ENCODE measurements at places on chromosomes 4 and X.
A peak's percentile ranks its signal among the peaks of the same experiment; 100 is the strongest.

DNA sequence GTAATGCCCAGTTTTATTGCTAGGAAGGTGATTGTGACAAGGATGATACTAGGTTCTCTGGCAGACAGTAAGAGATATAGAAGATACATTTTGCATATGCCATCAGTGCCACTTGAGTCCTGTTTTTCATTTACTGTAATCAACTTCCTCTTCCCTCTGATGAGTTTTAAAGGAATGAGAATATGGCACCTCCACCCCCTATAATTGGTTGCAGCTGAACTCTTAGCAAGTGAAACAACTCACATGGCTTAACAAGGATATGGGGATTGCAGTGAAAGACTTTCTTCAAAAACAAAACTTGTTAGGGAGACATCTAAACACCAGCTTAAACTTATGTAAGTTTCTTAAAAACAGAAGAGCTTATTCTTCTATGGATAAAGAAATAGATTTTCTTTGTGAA lies 90.0 kb downstream of the AREG start:
- DNase-seq = peak; percentile 22

GRCh38 chrX:150581093-150581775 lies 12.8 kb downstream of the MTM1 start:
- DNase-seq = peak; percentile 76

DNA sequence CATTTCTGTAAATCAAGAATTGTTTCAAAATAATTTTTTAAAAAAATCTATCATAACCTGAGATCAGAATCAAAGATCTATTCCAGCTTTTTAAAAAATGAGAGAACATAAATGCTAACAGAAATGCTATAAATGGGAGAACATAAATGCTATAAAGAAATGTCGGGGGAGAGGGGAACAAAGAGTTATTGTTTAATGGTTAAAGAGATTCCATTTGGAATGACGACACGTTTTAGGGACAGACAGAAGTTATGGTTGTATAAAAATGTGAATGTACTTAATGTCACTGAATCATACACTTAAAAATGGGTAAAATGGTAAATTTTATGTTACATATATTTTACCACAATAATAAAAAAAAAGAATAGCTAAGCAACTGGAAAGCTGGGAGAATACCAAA lies 127.1 kb downstream of the ATRX start:
- no peak for DNase-seq

DNA sequence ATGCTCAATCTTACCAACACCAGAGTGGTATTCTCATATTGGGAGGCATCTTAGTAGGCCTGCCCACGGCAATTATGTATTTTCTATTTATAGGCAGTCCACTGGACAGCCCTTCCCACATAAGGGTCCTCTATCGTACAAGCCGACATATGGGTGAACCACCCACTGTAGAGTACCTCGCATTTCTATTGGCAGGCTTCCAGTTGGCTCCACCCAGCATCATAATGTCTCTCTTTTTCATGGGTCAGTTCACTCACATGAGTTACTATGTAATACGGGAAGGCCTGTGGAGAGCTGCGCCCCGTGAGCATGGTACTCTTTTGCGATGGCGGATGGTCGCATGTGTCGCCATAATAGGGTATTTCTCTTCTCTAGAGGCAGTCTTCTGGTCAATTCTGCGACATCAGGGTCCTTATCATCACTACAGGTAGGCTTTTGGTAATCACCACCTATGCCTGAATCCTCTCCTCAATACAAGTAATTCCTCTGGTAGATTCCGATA lies 29.4 kb upstream of the FOXR2 start:
- no peak for DNase-seq

DNA sequence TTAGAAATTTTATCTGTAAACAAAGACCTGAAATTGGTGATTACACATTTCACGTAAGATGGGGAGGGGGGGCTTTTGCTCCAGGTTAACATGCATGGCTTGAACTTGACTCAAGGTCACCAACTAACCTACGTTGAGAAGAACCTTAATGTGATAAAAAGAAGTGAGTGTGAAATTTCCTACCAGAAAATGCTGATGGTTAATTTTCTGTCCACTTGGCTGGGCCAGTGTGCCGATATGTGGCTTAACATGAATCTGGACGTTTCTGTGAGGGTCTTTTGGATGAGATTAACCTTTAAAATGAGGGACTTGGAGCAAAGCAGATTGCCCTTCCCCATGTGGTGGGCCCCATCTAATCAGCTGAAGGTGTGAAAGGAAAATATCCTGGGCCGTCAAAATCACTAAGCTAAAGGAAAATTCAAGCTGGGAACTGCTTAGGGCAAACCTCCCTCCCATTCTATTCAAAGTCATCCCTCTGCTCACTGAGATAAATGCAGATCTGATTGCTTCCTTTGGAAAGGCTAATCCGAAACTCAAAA lies 107.3 kb upstream of the ENPP6 start:
- no peak for DNase-seq

DNA sequence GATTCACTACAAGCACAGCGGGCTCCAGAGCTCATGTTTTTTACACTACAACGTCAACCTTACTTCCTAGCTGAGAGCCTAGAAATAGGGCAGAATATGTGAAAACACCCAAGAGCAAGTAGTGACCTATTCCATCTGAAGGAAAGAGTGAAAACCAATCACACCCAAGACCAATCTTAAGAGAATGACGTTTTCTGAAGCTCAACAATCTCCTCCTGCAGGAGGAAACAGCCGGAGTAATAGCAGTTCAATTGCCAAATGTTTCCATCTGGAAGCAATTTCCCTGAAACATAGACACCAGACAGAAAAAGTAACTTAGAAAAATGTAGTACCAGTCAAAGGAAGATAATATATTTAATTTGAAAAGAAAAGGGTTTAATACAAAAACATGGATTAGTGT lies 142.4 kb downstream of the ANXA5 start:
- DNase-seq = peak; percentile 72

DNA sequence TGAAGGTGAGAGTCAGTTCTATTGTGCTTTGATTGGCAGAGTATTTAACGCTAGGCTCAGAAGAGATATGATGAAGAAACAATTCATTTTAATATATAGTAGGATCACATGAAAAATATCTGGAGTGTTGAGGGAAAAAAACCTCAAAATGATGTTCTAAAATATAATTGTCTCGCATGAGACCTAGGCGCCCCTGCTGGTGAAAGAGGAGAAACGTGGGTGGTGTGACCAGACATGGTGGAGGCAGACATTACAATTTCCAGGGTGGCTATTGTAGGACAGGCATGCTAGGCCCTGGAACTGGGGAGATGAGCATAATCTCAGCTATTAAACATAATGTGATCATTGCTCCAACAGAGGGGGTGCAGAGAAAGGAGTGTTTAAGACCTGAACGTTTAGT lies 210.0 kb downstream of the HS3ST1 start:
- no peak for DNase-seq

GRCh38 chr4:140811429-140811828 lies 55.2 kb upstream of the TBC1D9 start:
- no peak for DNase-seq

DNA sequence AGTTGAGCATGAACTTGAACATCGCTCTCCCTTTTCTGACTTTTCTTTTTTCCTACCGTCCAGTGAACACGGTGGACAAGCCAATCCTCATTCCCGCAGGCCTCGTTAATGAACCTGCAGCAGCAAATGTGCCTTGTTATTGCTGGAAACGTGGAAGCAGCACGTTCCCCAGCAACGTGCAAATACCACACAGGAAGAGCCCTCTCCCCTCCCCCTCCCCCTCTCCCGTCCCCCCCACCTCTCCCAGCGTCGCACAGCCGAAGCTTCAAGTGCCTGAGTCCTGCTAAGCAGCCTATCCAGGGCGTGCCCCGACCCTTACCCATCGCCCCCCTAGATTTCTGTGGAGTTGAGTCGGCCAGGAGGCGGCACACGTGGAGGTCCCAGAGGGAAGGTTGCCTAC lies 219.9 kb downstream of the BCOR start:
- DNase-seq = no peak

GRCh38 chr4:105631818-105632400 lies 76.6 kb downstream of the INTS12 start:
- DNase-seq = no peak

DNA sequence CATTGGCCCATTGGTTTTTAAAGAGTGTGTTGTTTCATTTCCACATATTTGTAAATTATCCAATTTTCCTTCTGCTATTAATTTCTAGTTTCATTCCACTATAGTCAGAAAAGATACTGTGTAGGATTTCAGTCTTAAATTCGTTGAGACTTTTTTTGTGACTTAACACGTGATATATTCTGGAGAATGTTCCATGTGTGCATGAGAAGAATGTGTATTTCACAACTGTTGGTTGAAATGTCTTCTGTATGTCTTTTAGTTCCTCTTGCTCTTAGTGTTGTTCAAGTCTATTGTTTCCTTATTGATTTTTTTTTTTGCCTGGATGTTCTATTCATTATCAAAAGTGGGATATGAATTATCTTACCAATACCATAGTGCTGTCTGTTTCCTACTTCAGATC lies 606.9 kb downstream of the RPA4 start:
- DNase-seq = no peak

DNA sequence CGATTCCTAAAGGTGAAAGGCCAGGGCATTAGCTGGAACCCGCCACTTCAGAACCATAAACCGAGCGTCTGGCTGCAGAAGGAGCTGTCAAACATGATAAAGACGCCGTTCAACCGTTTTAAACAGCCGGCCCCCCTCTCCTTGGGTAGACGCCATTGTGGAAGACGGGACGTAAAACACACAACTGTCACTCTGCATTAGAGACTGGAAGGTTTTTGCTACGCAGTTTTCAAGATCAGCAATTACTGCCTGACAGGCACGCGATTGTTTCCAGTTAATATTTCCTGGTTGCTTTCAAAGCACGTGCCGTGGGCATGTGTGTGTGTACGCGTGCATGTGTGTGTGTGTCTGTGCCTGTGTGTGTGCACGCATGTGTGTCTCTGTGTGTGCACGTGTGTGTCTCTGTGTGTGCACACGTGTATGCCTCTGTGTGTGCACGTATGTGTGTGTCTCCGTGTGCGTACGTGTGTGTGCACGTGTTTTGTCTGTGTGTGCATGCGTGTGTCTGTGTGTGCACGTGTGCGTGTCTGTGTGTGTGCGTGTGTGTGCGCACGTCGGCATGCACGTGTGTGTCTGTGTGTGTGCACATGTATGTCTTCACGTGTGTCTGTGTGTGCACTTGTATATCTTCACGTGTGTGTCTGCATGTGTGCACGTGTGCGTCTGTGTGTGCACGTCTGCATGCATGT lies 48.8 kb downstream of the SHOX start:
- no peak for DNase-seq

GRCh38 chrX:12174358-12174757 lies 36.1 kb downstream of the FRMPD4 start:
- no peak for DNase-seq

DNA sequence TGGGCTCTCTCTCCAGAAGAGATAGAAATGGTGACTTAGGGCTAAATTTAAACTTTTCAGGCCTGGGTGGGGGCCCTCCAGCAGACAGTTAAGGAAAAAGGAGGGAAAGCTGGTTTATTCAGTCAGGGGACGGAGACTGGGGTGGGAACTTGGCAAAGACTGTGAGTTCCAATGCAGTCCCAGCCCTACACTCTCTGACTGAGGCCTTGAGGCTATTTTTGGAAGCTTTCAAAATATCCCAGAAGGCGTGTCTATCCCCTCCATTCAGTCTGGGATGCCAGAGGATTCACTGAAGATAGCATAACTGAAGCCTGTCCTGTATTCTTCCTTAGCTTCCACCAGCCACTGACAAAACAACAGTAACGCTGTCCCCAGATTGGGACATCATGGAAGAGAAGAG lies 32.1 kb upstream of the MSN start:
- DNase-seq = peak; percentile 43

DNA sequence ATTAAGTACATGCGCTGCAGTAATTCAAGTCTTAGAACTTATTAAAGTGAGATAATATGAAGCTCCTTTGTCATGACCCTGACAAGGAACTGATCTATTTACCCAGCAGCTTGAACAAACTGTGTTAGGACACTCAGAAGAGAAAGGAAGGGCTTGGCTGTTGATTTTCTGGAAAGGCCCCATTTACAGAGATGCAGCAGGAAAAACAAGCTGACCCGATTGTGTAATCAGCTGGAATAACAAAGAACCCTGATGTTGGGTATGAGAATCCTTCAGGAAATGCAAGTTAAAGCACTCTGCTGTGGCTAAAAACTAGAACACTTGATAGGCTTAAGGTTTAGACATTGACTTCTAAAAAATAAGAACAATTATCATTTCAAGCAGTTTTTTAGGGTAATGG lies 64.8 kb downstream of the TBC1D9 start:
- DNase-seq = no peak

GRCh38 chrX:13418126-13419097 lies 98.6 kb upstream of the ATXN3L start:
- DNase-seq = peak; percentile 68

GRCh38 chr4:57068237-57068981 lies 41.8 kb downstream of the IGFBP7 start:
- DNase-seq = no peak

DNA sequence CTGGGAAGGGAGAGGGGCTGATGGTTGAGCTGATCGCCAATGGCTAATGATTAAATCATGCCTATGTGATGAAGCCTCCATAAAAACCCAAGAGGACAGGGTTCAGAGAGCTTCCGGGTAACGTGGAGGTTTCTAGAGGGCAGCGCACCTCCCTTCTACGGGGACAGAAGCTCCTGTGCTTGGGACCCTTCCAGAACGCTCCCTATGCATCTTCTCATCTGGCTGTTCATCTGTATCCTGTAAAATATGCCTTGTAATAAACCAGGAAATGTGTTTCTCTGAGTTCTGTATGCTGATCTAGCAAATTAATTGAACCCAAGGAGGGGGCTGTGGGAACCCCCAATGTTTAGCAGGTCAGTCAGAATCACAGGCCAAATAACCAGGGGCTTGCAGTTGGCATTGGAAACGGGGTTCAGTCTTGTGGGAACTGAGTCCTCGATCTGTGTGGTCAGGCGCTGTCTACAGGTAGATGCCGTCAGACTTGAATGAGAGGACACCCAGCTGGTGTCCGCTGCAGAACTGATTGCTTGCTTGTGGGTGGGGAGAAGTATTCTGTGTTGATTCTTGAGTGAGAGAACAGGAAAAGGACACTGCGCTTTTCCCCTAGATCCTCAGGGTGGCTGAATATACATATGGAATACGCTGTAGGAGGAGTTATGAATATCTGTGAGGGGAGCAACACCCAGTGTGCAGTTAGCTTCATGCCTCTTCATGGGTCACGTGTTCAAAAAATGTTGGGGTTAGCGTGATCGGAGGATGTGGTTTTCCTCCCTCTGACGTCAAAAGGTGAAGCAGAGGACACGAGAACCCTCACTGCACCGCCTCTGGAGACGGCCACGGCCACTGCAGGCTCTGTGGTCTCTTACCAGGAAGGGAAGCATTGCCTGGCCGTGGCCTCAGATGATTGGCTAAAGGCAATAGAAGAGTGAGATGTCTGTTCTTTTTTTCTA lies 29.2 kb downstream of the HTT-AS start:
- peak; percentile 41 for DNase-seq

DNA sequence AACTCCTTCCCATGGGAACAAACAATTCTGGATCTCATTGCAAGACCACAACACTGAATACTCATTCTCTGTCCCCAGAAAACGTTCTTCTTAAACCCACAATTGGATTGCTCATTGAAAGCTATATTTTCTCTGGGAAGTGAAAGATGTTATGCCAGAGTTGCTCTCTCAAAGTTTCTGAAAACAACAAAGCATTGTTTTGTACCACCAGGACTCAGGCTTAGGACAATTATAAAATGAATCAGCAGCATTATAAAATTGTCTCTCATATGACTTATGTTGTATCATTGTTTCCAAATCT lies 26.5 kb downstream of the TFDP3 start:
- DNase-seq = no peak

GRCh38 chrX:57918750-57919436 lies 8.6 kb upstream of the ZXDA start:
- DNase-seq = peak; percentile 32

- peak; percentile 93 for DNase-seq
These were observed 34.1 kb upstream of the GAB1 start for GRCh38 chr4:143302536-143302935.

Measured in fibroblast of upper back skin (primary cell).